ENCODE measurements at places on chromosomes 4 and X.

- no peak for DNase-seq
These were observed 381.0 kb upstream of the EMCN start for GRCh38 chr4:100898844-100899243.

- DNase-seq, result no peak
These were observed 16.6 kb downstream of the CENPVL2 start for GRCh38 chrX:51665981-51666380.

- DNase-seq, result no peak
These were observed 1.9 kb downstream of the NEUROG2 start for GRCh38 chr4:112513971-112514646.

DNA sequence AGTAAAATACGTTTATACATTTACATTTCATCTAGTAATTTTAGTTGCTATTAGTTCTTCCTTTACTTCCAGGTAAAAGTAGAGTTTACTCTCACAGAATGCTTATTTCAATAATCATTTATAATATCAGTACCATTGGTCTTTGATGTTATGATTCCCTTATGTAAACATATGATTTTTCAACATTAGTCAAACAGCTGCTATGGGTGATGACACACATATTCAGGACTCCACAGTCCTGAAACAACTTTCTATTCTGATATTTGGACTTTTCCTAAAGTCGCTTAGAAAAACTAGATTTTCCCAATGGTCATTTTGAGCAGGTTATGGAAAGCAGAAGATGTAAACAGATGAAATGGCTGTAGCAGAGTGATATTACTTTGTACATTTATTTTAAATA lies 369.8 kb downstream of the UNC5C start:
- DNase-seq, result no peak

- DNase-seq, result no peak
These were observed 387.3 kb downstream of the SPRY1 start for GRCh38 chr4:123783921-123784320.

- no peak for DNase-seq
These were observed 645 bp downstream of the AMMECR1 start for GRCh38 chrX:110317061-110317819.

DNA sequence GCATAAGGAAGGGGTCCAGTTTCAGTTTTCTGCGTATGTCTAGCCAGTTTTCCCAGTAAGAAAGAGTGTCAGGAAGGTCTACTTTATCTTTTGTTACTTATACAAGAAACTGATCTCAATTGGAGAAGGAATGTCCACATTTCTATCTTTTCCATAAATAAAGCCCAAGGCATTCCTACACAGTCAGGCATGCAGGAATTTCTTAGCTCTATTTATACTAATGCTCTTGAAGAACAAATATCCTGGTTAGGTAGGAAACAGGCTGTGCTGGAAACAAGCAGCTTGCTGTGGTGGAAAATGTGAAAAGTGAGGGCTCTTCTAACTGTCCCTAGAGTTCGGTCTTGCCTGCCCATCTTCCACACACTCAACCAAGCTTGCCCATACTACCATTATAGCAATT lies 37.9 kb upstream of the PITX2 start:
- DNase-seq, result no peak

DNA sequence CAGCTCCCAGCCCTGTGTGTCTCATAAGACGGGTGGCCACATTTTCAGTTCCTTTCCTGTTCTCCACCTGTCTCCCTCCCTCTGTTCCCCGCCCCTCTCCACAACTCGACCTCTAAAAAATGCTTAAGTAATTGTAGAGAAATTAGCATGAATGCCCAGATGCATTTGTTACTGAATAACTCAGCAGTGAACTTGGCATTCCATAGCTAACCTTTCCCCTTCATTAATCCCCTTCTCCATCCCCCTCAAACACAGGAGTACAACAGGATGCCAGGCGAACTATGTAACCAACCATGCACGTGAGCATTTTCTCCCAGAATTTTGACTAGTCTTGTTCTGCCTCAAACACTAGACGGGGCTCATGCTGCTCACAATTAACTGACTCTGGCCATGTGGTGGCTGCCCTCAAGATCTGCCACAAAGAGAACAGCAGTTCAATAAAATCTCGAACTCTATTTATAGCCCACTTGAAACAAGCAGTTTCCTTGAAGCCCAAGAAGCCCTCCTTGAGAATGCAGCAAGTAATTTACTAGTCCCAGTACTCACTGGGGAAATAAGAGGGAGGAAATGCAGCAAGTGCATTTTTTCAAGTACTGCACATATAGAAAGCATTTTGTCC lies 351.2 kb downstream of the ARHGAP24 start:
- peak; percentile 51 for DNase-seq

- no peak for DNase-seq
These were observed 375.7 kb upstream of the AADAT start for GRCh38 chr4:170465429-170465828.

GRCh38 chrX:38142610-38143009 lies 78.1 kb downstream of the SRPX start:
- peak; percentile 42 for DNase-seq

DNA sequence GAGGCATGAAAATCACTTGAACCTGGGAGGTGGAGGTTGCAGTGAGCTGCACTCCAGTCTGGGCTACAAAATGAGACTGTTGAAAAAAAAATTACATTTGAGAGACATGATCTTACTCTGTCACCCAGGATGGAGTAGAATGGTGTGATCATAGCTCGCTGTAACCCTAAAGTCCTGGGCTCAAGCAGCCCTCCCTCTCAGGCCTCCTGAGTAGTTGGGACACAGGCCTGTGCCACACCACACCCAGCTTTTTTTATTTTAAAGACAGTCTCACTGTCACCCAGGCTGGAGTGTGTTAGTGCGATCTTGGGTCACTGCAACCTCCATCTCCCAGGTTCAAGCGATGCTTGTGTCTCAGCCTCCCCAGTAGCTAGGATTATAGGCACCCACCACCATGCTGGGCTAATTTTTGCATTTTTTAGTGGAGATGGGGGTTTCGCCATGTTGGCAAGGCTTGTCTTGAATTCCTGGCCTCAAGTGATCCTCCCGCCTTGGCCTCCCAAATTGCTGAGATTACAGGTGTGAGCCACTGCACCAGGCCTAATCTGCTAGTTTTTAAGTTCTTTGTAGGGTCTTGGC lies 6.1 kb downstream of the RPS3A start:
- DNase-seq, result no peak

DNA sequence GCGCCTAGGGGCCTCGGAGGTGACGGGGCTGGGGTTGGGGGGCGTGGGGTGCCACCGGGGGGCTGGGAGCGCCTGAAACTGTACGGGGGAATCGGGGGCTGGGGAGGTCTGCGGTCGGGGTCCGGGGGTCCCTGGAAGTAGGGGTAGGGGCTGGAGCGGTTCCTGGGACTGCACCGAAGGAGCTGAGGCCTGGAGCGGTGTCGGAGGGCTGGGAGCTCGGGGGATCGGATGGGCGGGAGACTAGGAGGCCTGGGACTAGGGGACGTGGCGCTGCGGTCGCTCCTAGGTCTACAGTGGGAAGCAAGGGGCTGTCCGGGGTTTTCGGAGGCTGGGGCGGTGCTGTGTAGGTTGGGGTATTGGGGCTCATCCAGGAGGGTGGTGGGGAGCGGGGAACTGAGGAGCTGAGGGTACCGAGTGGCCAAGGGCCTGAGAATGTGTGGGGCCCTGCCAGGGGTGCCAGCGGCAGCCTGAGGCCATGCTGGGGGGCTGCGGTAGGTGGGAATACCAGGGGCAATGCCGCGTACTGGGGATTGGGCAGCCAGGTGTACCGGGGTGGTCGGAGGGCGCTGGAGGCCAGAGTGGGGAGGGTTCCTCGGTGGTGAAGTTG lies 562 bp downstream of the AKAP17A start:
- DNase-seq, result no peak

DNA sequence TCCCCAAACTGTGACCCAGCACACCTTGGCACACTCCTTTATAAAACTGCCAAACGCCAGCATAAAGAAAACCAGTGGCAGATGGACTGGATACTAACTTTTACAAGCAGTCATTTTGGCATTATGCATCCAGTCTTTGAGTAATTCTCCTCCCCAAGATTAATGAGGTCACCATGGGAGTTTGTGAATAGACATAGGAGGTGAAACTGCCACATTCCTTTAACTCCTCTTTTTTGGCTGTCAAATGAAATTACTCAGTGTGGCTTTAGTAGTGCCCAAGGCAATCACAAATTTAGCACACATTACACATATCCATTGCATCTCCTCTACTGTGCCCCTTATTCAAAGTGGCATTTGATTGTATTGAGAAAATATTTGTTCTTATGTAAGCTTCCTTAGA lies 315.3 kb upstream of the FGF13 start:
- DNase-seq, result no peak

- no peak for DNase-seq
These were observed 72.8 kb downstream of the GRXCR1 start for GRCh38 chr4:42965326-42965725.

DNA sequence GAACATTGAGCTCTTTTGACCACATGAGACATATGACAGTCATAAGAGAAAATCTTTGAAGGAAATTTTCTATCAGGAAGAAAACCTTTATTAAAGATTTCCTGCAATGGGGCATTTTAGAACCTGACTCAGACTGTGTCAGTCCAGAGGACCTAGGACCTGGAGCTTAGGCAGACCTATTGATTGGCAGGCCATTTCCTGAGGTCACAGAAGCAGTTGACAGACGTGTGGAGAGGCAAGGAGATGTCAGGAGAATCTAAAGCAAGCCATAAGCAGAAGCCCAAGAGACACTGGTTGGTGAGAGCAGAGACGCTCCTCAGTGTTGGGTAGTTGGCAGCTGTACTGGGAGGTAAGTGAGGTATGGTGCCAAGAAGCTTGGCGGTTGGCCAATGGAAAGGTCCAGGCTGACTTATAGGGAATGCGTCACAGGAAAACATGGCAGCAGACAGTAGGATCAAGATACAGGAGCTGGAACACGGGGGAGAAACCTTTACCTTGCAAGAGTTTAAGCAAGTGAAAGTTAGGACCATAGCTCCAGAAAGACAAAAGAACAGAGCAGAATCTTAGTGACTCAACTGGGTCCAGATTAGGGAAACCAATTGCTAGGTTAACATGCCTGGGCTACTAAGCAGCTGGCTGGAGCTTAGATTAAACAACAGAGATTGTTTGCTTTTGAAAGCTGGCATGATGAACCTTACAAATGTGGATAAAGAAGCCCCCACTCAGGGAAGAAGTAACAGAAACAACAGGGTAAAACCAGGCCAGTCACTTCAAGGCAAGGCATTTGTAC lies 18.6 kb downstream of the PALLD start:
- no peak for DNase-seq

- no peak for DNase-seq
These were observed 128.1 kb upstream of the NDP start for GRCh38 chrX:44101281-44101680.

GRCh38 chrX:153340111-153340510 lies 6.2 kb downstream of the ZNF275 start:
- DNase-seq, result no peak

DNA sequence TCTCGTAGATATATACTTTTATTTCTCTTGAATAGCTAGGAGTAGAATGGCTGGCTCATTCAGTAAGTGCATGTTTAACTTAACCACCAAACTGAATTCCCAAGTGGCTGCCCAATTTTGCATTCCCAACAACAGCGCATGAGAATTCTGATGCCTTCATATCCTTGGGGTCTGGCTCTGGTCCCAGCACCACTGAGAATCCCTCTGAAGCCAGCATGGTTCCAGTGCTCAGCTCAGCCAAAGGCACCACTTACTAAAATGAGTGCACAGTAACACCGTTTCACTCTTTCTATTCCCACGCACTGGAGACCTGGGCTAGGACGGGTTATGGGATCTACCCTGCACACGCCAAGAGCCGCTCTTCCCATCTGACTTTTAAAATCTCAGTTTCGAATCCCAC lies 60.4 kb downstream of the CASP3 start:
- no peak for DNase-seq

GRCh38 chr4:38254825-38255224 lies 294.6 kb downstream of the PTTG2 start:
- no peak for DNase-seq

- DNase-seq, result no peak
These were observed 71.9 kb downstream of the ATG4A start for GRCh38 chrX:108163333-108164082.

GRCh38 chrX:132834109-132834508 lies 124.3 kb downstream of the HS6ST2 start:
- no peak for DNase-seq

- DNase-seq, result peak; percentile 32
These were observed 36.4 kb upstream of the ADH4 start for GRCh38 chr4:99180382-99181070.

DNA sequence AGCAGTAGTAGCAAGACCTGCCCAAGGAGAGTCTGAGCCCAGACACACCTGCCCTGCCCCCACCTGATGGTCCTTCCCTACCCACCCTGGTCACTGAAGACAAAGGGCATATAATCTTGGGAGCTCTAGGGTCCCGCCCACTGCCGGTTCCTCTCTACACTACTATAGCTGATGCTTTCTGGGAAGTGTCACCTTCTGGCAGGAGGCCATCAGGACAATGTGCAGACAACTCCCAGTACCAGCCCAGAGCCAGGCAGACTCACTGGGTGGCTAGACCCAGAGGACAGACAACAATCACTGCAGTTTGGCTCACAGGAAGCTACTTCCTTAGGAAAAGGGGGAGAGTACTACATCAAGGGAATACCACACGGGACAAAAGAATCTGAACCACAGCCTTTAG lies 312.7 kb downstream of the SPRY1 start:
- DNase-seq, result no peak

DNA sequence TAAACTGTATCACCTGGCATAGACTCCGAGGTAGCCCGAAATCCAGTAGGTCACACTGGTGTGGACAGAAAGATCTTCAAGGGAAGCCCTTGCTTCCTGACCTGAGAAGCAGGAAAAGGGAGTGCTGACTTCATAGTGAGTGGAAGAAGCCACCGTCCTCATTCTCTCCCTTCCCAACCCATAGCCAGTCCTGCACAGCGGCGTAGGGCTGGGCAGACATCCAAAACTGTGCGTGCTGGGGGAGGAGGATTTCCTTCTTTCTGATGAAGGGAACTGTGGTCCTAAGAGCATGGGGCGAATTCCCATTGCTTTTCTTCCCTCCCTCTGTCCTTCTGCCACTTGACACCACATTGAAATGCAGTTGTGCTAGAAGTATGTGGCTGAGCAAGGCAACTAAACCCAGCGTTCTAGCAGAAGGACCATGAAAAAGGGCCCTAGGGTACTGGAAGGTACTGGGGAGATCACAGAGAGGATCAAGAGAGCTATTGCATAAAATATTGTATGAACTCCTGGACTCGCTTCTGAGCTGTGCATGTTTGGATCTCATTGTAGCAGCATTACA lies 66.9 kb downstream of the STOX2 start:
- no peak for DNase-seq

- no peak for DNase-seq
These were observed at the start of gene ARHGEF6 for GRCh38 chrX:136780763-136781162. Gene ARHGEF6, minus strand, starts transcription at chrX:136780932. Its CDS starts 50 bp downstream, at chrX:136780882.

GRCh38 chr4:118367361-118367760 lies 14.6 kb upstream of the PRSS12 start:
- DNase-seq, result no peak
